ENCODE measurements at places on chromosomes 13 and 19. TPM values are rescaled to one million over a fixed set of nuclear protein-coding genes. Genes with fewer than 3 reads are reported as not detected.

DNA sequence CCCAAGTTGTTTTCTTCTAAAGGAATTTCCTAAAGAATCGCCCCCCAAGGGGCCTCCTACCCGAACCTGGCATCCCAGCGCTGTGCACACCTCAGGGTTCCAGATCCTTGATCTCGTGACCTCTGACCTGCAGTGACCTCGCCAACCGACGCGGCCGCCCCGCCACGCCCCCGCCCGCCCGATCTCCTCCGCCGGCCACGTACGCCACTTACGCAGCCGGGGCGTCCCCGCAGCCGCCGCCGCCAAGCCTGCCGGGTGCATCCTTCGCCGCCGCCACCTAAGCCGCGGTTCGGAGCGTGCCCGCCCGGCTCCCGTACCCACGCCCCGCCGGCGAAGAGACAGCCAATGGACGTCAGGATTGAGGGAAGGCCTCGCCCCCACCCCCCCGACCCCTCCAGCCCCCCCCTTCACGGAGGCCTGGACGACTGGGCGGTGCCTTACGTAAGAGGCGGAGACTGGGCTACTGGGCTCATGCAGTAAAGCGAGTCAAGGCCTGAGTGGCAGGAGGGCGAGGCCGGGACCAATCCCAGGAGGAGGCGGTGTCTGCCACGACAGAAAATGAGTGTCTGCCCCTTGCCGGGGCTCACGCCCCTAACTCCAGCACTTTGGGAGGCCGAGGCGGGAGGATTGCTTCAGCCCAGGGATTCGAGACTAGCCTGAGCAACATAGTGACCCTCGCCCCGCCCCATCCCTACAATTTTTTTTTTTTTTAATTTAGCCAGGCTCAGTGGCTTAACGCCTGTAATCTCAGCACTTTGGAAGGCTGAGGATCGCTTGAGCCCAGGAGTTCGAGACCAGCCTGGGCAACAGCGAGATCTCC lies at the start of gene YIF1B:
Gene YIF1B (minus strand): TSS at position 291 of the 820 bp plus-strand sequence. CDS start 30 bp downstream, at position 261.
- DNase-seq: peak; percentile 95

DNA sequence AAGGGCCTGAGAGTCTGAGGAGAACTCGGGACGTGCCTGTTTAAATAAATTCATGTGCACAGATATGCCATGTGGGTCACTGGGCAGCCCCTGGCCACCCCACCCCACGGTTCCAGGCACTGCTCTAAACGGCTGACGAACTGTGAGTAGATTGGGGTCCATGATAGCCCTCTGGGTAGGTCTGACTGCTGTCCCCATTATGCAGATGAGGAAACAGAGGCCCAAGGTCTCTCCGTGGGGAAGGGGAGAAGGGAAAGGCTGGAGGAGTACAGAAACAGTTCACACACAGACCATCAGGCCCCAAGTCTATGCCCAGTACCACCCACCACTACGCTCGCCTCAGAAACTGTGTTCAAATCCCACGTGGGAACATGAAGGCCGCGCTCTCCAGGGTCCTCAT lies 14.1 kb downstream of the ZNF787 start:
- no peak for DNase-seq

GRCh38 chr19:7562646-7563393 lies 27.3 kb downstream of the PNPLA6 start:
- no peak for DNase-seq

- no peak for DNase-seq
These were observed 440.0 kb downstream of the RFC3 start for GRCh38 chr13:34257966-34258365.

DNA sequence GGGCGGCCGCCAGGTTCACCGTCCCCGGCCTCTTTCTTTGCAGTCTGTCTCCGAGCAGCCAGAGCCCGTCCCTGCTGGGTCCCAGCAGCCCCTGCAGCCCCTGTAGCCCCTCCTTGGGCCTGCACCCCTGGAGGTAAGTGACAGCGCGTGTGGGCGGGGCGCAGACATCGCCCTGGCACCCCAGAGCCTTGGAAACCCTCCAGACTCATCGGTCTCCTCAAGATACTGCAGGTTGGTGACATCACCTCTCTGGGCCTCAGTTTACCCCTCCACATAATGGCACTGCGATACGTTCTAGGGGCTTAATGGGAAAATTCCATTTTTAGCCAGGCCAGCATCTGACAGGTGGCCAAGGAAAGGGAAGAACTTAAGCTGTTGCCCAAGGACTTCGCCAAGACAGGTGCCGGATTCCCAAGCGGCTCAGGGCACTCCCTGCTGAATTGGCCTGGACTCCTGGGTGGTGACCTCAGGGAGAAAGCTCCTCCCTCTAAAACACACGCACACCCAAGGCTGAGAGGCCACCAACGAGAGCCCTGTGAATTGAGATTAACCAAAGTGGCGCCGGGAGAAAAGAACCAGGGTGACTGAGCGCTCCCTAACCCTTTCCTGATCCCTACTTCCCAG lies 13.1 kb downstream of the MAST3 start:
- DNase-seq: no peak

DNA sequence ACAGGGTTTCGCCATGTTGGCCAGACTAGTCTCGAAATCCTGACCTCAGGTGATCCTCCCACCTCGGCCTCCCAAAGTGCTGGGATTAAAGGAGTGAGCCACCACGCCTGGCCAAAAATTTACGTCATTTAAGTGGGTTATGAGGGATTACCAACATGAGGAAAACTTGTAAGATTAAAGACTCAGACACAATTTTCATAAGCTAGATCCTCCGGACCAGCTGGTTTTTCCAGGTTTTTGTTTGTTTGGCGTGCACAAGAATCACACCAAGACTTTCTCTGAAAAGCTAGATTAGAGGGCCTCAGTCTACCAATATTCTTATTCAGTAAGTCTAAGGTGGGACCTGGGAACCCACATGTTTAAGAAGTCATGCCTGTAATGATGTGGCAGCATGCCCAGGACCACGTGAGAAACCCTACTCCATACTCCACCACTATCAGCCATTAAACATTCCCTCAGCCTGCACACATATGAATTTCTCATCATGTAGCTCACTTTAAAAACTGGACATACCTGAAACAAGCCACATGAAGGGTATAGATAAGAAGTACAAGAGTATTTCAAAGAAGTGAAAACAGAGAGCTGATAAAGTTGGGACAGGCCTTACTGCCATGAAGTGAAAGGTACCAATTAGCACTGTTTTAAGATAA lies 25.7 kb downstream of the DIAPH3 start:
- no peak for DNase-seq

- DNase-seq: peak; percentile 17
These were observed 35.3 kb downstream of the RGCC start for GRCh38 chr13:41492432-41493260.

DNA sequence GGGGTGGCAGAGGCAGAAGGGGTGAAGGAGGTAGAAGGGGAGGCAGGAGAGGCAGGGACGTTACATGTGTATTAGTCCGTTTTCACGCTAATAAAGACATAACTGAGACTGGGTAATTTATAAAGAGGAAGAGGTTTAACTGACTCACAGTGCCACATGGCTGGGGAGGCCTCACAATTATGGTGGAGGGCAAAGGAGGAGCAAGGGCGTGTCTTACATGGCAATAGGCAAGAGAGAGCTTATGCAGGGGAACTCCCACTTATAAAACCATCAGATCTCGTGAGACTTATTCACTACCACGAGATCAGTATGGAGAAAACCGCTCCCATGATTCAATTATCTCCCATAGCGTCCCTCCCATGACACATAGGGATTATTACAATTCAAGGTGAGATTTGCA lies 19.0 kb upstream of the ACOD1 start:
- DNase-seq: no peak

GRCh38 chr13:103976371-103976770 lies 910.2 kb upstream of the SLC10A2 start:
- no peak for DNase-seq

DNA sequence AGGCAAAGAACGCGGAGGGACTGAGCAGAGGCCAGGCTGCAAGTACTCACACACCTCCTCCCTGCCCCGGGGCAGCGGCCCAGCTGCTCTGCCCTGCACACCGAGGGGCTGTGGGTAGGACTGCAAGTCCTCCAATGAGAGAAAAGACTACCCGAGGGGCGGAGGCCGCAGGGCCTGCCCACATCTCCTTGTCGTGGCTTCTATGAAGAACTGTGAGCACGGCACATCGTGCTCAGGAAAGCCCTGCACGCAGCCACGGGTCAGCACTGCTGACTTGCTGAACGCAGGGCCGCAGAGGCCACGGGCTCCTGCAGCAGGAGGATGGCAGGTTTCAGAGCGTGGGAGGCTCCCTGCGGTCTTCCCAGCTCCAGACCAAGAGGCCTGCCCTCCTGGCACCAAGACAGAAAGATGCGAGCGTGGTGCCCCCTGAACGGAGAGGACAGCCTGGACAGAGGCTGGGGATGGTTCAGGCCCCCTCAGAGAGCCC lies 37.4 kb downstream of the CEBPG start:
- DNase-seq: no peak

GRCh38 chr13:87778128-87778527 lies 107.0 kb downstream of the SLITRK5 start:
- no peak for DNase-seq

- no peak for DNase-seq
These were observed 8.9 kb upstream of the FAM124A start for GRCh38 chr13:51213173-51213728.

GRCh38 chr13:42814868-42815267 lies 33.5 kb downstream of the FAM216B start:
- no peak for DNase-seq

DNA sequence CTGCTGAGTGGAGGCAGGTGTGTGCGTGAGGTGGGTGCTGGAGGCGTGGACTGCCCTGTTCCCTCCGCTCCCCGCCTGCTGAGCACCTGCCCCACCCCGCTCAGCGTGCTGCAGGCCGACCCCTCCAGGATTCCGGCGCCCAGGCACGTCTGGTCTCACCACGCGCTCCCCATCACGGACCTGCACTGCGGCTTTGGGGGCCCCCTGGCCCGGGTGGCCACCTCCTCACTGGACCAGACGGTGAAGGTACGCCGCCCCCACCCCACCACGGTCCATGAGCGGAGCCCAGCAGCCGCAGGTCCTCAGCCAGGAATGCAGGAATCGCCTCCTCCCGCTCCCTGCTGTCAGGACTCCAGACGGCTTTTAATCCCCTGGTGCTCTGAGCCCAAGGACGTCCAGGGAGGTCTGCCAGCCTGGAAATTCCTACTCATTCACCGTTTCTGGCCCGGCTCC lies 6.0 kb downstream of the WDR18 start:
- no peak for DNase-seq

- no peak for DNase-seq
These were observed 159.8 kb downstream of the ENOX1 start for GRCh38 chr13:43626994-43627393.

DNA sequence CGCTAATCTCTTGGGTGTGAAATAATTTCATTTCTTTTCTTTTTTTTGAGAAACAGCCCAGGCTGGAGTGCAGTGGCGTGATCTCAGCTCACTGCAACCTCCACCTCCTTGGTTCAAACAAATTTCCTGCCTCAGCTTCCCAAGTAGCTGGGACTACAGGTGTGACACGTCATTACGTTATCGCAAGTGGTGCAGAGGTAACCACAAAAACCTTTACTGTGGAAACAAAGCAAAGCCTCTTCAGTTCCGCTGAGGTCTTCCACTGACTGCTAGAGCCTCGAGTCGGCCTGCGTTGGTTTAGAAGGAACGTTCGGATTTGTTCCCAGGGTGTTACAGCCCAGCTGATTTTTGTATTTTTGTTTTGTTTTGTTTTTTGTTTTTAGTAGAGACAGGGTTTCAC lies 2.0 kb upstream of the ZNF784 start:
- no peak for DNase-seq

GRCh38 chr19:55333870-55334269 lies 5.8 kb upstream of the KMT5C start:
- no peak for DNase-seq

DNA sequence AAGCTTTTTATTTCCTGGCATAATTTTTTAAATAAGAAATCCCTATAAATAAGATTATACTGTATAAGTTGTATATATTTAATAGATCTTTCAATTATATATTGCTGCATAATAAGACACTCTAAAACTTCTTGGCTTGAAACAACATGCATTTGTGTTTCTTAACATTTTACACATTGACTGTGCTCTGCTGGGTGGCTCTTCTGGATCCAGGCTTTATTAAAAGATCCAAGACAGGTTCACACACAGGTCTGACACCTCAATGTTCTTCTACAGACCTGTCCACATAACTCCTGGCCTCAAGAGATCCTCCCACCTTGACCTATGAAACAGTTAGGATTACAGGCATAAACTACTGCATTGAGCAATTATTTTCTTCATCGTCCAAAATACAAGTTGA lies 77.6 kb upstream of the PCDH17 start:
- DNase-seq: no peak

DNA sequence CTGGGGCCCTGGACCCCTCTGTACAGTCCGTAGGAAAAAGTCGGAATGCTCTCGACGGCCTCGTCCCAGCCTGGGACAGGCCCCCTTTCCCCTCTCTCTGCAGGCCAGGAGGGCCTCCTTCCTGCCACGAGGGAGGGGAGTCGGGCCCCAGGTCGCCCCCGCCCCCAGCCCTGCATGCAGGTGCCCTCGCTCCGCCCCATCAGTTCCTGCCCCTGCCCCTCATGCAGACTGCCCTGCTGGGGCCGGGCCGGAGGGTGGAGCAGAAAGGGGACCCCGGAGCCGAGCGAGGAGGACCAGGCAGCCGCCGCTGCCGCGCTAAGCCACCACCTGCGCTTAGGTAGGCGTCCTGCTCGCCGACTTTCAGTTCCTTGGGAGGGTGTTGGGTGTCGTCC lies 7.3 kb downstream of the LYL1 start:
- no peak for DNase-seq

GRCh38 chr13:97028441-97029299 lies 34.4 kb upstream of the OXGR1 start:
- peak; percentile 78 for DNase-seq

DNA sequence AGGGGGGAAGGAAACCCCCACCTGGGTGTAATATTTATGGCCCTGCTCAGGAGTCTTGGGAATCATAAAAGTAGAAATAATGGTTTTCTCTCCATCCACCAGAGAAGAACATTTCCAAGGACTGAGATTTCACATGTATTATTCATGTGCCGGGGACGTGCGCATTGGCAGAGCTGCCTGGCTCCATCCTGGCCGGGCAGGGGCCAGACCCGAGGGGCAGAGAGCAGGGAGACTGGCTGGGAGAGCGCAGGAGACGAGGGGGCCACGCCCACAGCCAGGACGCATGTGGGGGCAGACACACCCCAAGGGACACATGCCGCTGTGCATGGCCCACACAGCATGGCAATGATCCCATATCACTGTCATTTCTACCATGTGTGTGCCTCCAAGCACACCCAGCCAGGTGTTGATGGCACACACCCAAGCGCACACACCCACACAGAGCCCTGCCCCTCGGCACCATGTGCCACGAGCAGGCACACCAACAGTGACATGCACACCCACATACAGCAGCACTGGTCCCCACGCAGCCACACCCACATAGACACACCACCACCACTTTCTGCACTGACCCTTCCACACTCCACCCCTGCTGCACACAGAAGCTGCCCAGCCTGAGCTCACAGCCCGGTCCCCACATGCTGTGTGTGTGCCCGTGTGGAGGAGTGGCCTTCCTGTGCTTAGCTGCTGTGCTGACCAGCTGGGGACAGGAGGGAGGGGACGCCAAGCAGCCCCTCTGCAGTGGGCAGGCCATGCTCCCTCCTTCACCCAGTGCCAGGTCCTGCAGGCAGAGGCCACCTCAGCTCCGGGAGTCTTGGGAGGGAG lies 39.3 kb downstream of the CEBPG start:
- no peak for DNase-seq

The SBK3 gene
- 0.62 TPM for total RNA-seq

The C13orf46 gene
- total RNA-seq: 1.7 TPM

The CATSPERD gene
- total RNA-seq: not detected

The KISS1R gene
- total RNA-seq: not detected

The CLEC11A gene
- total RNA-seq: 13.3 TPM

The ZMYM2 gene
- 75.3 TPM for total RNA-seq

The ADGRE3 gene
- not detected for total RNA-seq
